CD4-positive, alpha-beta T cell treated with Interleukin-6 at 100 ng/mL for 8 hours (primary cell): ENCODE measurements at places on chromosomes 2 and 18.

- no peak for DNase-seq
Measured at GRCh38 chr2:128503399-128504245, 185.0 kb upstream of the HS6ST1 start.

DNA sequence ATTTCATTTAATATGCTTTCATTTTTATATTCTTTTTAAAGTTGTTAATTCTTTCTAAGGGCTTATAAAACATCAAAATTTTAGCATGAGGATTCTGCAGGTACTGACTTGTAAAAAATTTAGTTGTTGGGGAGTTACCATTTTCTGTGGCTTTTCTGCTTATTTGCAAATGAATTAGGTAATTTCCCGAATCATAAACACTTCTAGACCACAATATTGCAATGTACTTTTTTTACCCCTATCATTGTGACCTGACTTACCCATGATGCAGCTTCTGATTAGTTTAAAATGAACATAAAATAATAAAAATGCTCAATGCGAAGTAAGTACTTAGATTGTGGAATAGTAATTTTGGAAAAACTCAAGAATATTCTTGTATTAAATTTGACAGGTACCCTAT, 11.4 kb downstream of the ARL6IP6 start:
- no peak for DNase-seq

- DNase-seq, result no peak
Measured at GRCh38 chr2:48998449-48998848, 155.9 kb downstream of the FSHR start.

GRCh38 chr2:63862806-63863205, 21.1 kb downstream of the UGP2 start:
- no peak for DNase-seq

DNA sequence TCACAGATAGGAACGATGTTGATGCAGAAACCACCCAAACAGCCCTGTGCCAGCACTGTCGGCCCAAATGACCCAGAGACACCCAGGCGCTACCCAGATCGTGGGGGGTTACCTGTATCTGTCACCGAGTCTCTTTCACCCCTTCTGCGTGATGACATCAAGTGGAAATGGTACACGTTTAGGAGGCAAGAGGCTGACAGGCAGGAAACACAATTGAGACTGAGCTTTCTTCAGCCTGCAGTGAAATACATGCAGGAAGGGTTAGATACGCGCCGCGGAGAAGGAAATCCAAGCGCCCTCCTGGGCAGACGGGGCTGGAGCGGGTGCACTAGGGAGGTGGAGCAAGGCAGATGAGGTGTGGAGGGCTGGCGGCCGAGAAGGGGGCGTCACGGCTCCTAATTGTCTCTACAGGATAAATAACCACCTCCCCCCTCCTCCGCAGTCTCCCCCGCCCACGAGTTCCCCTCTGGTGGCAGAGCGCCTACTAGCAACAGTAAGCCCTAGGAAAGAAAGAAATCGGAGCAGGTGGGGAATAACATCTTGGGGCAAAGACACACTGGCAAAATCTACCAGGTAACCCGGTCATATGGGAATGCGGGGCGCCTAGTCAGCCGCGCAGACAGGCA, at the start of gene RNF152:
RNF152 (minus strand) TSS at position 325 of the 626 bp plus-strand sequence. CDS start 76,544 bp downstream, outside the sequence.
- DNase-seq, result no peak

- DNase-seq, result no peak
Measured at GRCh38 chr18:76364282-76365259, 130.5 kb downstream of the ZNF516 start.

GRCh38 chr18:74451148-74451547, 6.0 kb downstream of the DIPK1C start:
- DNase-seq, result no peak

GRCh38 chr2:168562971-168563370, 106.9 kb downstream of the CERS6 start:
- no peak for DNase-seq

- DNase-seq, result no peak
Measured at GRCh38 chr18:39198376-39198775, 1632.8 kb upstream of the CELF4 start.

DNA sequence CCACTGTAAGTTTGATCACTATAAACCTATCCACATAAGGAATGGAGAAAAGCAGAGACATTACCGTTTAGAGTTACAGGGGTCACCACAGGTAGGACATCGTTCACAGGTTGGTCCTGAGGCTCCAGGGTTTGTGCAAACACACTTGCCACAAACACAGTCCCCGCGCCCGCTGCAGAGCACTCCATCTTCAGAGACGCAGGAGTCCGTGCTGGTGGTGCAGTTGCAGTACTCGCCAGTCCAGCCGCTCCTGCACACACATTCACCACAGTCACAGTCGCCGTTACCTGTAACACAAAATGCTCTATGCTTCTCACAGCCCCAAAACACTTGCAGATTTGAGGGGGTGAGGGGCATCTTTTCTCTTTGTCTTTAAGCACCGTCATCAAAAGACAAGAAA, 63.9 kb upstream of the PLA2R1 start:
- DNase-seq, result no peak

- no peak for DNase-seq
Measured at GRCh38 chr2:182868054-182868796, 1.8 kb upstream of the FRZB start.

DNA sequence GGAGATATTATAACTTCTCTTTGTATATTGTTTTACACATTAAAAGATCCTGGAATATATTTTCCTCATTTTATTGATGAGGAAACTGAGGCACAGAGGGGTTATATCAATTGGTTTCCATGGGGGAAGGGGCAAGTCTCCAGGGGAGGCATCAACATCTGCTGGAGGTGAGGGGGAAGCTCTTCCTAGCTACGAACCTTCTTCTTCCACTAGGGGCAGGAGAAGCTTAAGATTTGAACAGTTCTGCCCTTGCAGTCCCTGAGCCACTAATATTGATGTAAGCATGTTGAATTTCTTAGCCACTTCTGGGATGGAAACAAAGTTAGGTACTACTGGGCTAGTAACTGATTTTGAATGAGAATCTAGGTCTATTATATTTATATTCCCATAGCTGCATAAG, 140.1 kb upstream of the AQP4 start:
- no peak for DNase-seq

GRCh38 chr2:229340086-229340760, 69.1 kb upstream of the PID1 start:
- DNase-seq, result no peak

- DNase-seq, result no peak
Measured at GRCh38 chr18:79790996-79791972, 6.5 kb upstream of the KCNG2 start.

GRCh38 chr2:109208951-109209335, 79.9 kb downstream of the SH3RF3 start:
- DNase-seq, result no peak

- no peak for DNase-seq
Measured at GRCh38 chr2:79903222-79904000, 390.6 kb downstream of the CTNNA2 start.

GRCh38 chr2:85137156-85137555, 4.0 kb downstream of the TCF7L1 start:
- no peak for DNase-seq

DNA sequence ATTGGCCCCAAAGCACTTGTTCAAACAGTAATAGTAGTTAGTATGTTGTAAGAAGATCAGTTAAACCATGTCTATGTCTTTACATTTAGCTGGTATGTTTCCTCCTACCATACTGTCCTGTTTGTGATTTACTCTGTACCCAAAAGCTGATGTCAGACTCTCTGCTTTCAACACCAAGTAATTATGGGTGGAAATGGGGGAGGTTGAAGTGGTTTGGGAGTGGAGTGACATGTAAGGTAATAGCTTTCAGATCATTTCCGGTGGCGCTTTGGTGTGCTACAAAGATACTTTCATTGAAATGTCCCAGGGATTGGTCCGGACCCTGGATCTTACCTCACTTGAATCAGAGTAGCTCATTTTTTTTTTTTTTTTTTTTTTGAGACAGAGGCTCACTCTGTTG, 39.7 kb upstream of the TGIF1 start:
- DNase-seq, result no peak

GRCh38 chr2:38353402-38353801, 23.7 kb downstream of the ATL2 start:
- DNase-seq, result no peak

DNA sequence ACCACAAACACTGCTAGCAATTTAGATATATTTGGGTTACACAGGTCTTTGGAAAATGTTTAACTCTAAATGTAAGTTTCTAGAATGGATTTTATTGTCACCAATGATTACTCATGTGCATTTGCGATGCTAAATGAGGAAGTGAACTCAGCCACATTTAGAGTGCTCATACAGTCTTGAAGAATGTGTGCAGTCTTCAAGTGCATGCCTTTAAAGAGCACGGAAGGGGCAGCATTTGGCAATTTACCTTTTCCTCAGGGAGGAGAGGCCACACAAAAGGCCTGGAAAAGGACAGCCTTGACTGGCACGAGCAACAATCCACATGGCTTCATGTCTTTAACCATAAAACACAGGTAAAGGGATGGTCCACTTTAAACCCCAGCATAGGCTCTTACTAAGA, 78.5 kb upstream of the STK17B start:
- no peak for DNase-seq

GRCh38 chr18:36602620-36603019, 226.2 kb downstream of the TPGS2 start:
- no peak for DNase-seq
